ENCODE measurements at places on chromosomes 2 and 18.

- DNase-seq, result no peak
Measured at GRCh38 chr2:127054604-127054930, 52.4 kb downstream of the BIN1 start.

DNA sequence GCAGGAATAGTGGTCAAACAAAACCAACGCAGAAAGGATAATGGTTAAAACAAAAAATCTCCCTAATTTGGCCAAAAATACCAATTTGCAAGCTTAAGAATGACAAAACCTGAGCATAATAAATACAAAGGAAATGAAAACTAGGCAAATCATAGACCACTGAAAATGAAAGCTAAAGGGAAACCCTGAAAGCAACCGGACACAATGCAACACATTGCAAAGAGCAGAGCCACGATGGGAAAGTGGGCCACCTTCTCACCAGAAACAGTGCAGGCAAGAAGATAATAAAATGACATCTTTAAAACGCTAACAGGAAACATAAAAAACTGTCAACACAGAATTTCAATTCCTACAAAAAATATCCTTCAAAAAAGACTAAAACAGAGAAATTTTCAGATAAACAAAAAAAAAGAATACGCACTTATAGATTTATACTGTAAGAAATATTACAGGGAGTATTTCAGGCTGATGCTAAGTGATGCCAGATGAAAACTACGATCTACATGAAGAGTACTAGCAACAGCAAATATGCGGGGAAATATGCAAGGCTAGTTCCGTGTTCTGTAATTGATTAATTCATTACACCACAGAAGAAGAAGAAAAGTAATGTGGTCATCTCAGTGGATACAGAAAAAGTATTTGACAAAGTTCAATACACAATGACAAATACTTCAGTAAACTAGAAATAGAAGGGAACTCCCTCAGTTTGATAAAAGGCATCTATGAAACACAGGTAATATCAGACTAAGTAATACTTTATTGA, 239.5 kb downstream of the L3MBTL4 start:
- DNase-seq, result no peak

DNA sequence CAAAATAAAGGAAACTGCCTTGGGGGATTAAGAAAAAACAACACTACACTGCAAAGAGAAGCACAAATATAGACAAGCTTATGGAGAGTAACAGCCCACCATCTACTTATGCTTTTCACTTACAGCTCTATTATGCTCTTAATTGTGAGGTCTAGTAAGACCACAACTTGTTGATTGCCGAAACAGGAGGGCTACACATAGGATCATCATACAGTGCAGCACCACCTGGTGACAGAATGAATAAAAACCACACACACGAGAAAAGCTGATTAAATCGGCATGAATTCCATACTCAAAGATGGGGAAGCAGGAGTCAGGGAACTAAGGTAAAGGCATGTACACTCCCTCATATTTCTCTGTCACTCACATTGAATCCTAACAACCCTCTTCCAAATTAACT, 259.2 kb downstream of the IKZF2 start:
- DNase-seq, result no peak

GRCh38 chr18:35247412-35248249, 6.8 kb downstream of the ZNF397 start:
- no peak for DNase-seq

- DNase-seq, result no peak
Measured at GRCh38 chr18:924987-925386, 20.3 kb downstream of the ADCYAP1 start.

- DNase-seq, result no peak
Measured at GRCh38 chr2:36246320-36246990, 109.1 kb upstream of the CRIM1 start.

DNA sequence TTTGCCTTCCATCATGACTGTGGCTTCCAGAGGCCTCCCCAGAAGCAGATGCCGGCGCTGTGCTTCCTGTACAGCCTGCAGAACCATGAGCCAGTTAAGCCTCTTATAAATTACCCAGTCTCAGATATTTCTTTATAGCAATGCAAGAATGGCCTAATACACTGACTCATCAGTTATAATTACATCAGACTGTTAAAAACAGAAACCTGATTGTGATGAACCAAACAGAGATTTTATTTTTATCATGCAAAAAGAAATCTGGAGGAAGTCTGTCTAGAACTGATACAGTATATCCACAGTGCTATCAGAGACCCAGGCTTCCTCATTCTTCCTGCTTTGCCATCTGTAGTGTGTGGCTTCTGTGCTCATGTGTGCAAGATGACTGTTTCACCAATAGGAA, 93.4 kb upstream of the MEX3C start:
- no peak for DNase-seq

- DNase-seq, result no peak
Measured at GRCh38 chr2:201126308-201127151, 10.6 kb downstream of the CFLAR start.

GRCh38 chr2:232683368-232683767, 13.8 kb upstream of the GIGYF2 start:
- DNase-seq, result no peak

- no peak for DNase-seq
Measured at GRCh38 chr2:65059071-65059470, 2.9 kb downstream of the CEP68 start.

- no peak for DNase-seq
Measured at GRCh38 chr2:72612614-72613160, 213.1 kb downstream of the EXOC6B start.

DNA sequence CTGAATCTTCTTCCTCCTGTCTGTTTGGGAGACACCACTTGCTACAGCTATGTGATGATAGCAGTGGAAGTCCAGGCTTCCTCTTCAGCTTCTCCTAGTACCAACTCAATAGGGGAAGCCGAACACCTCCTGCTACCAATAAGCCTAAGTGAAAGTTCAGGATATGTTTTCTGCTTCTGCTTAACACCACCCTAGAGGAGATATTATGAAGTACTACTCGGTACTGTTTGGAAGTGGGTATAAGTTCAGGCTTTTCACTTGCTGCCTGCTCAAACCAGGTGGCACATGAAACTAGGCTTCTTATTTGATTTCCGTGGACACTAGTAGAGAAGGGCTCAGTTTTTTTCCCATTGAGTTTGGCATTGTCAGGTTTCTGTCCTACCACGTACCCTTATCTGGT, 99.8 kb downstream of the PTPN4 start:
- DNase-seq, result no peak

- DNase-seq, result no peak
Measured at GRCh38 chr18:57631697-57632096, 10.1 kb upstream of the NARS1 start.

DNA sequence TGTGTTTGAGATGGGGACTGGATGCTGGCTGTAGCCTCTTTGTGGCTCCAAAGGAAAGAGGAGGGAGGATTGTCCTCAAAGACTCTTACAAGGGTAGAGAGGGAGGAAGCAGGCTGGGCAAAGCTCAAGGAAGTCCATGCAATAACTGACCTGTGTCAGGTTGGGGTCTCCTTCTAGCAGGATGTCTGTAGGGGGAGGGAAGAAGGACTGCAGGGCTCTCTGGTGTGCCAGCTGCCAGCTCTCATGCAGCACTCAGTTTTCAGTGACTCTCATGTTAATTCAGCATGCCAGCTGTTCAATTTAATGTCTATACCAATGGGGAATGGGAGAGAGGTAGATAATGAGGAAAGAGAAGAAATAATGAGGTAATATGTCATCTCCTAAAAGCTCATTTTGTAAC, 85.3 kb upstream of the RANBP2 start:
- no peak for DNase-seq

DNA sequence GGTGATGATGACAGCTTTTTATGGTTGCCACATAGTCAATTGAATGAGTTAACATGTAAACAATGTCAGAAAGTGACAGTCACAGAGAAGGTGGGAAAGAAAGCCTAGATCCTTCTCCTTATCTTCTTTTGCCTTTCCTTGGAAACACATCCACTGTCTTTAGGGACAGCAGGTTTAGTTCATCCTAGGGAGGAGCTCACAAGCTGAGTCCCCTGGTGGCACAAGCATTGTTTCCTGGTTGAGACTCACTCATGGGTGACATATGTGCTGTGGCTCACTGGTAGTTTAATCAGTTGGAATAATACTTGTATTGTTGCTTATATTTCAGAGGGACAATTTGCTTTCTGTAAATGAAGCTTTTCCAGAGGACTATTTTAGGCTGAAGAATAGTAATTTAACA, 598.5 kb downstream of the CNTNAP5 start:
- no peak for DNase-seq

DNA sequence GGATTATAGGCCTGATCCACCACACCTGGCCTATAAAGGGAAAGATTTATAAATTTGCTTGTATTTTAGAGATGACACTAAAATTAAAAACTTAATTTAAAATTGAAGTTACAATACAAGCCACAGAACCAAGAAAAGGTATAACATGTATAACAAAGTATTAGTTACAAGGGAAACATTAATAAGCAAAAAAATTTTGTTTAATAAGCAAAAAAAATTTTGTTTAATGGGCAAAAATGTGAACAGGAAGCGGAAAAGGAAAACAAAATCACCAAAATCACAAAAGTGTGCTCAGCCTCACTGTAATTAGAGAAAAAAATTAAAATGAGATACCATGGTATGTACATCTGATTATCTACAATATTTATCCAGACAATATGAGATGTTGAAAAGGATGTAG, 15.9 kb upstream of the NDUFV2 start:
- no peak for DNase-seq

- no peak for DNase-seq
Measured at GRCh38 chr2:149814049-149814448, 226.5 kb upstream of the MMADHC start.

- no peak for DNase-seq
Measured at GRCh38 chr2:189685540-189686229, 11.2 kb downstream of the ANKAR start.

GRCh38 chr18:61950371-61950770, 57.6 kb upstream of the RNF152 start:
- no peak for DNase-seq

DNA sequence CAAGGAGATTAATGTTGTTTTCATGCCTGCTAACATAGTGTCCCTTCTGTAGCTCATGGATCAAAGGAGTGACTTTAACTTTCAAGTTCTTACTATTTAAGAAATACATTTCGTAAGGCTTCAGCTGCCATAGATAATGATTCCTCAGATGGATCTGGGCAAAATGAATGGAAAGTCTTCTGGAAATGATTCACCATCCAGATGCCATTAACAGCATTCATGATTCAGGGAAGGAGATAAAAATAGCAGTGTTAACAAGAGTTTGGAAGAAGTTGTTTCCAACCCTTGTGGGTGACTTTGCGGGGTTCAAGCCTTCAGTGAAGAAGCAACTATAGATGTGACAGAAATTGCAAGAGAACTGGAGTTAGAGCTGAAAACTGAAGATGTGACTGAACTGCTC, 17.0 kb downstream of the VRK2 start:
- DNase-seq, result no peak

DNA sequence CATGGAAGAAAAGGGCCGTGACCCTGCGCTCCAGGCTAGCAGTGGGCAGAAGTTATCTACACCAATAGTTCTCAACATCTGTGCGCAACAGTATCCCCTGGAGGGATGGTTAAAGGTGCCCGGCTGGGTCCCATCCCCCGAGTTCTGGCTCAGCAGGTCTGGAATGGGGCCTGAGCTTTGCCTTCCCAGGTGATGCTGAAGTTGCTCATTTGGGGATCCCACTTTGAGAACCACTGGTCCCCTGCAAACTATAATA, 31.1 kb downstream of the DNMT3A start:
- no peak for DNase-seq

GRCh38 chr18:55166260-55166598, 207.0 kb upstream of the CCDC68 start:
- DNase-seq, result no peak

DNA sequence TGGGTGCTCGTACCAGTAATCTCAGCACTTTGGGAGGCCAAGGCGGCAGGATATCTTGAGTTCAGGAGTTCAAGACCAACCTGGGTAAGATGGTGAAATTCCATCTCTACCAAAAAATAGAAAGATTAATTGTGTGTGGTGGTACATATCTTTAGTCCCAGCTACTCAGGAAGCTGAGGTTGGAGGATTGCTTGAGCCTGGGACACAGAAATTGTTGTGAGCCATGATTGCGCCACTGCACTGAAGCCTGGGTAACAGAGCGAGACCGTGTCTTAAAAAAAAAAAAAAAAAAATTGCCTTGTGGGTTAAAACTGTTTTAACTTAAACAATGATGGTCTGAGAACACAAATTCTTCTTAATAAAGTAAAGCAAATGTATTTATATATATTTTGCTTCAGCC, 49.6 kb downstream of the ATP9B start:
- DNase-seq, result no peak

DNA sequence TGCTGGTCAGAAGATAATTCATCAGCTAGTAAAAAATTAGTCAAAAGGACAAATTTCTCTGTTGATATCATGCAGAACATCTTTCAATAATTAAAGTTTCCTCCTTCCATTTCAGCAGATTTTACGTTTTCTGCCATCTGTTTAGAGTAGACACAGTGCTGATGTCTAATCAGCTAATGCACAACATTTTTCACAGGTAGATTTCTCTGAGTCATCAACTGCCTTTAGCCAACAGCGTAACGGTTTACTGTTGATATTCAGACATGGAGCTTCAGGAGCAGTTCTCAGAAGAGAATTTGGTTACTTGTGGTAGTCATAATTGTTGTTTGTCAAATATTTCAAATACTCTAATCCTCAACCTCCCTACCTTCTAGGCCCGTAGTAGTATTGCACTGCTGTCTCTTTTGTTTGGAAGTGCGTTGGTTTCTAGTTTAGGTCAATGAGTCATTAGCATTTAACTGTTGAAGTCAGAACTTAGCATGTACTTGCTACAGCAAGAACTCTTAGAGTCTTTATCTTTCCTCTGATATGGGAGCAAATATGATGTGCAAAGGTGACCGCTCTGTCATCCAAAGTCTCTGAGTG, 86.8 kb upstream of the TFPI start:
- DNase-seq, result no peak

DNA sequence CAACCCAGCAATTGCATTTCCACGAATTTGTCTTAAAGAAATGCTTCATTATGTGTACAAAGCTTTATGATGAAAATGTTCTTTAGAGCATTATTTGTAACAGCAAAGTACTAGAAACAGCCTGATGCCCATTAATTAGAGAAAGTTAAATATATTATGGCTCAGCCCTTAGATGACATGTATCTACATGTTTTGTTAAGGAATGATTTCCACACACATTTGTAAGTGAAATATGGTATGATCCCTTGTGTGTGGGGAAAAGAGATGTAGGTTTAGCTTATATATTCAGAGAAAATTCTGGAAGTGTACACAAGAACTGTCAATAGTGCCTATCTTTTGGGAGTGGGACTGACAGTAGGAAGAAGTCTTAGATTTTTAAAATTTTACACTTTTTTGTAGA, 3.8 kb upstream of the PTPN4 start:
- no peak for DNase-seq

DNA sequence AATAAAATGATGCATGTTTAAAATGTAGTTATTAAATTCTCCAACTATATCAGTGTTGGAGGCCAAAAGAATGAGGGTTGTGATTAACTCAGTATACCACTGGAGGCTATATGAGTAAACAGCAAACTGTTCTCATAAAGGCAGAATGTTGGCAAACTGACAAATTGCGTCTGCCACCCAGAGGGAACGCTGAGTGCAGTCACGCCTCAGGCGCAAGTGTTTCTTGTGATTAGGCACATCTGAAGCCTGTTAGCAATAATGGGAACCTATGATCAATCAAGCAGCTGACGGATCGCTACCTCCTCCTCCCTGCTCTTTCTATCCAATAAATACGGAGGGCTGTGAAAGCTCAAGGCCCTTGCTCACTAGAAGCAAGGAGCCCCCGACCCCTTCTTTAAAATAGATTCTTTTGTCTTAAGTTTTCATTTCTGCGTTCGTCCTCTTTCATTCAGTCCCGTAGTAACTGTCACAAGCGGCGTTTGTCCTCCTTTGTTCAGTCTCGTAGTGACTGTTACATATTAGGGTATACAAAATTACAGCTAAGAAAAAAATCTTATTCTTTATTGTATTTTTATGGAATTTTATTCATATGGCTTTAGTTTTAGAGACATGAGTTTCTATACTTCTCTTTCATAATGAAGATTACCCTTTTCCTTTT, 16.3 kb upstream of the RMND5A start:
- peak; percentile 27 for DNase-seq
